ENCODE measurements at places on chromosomes 1 and 21.

DNA sequence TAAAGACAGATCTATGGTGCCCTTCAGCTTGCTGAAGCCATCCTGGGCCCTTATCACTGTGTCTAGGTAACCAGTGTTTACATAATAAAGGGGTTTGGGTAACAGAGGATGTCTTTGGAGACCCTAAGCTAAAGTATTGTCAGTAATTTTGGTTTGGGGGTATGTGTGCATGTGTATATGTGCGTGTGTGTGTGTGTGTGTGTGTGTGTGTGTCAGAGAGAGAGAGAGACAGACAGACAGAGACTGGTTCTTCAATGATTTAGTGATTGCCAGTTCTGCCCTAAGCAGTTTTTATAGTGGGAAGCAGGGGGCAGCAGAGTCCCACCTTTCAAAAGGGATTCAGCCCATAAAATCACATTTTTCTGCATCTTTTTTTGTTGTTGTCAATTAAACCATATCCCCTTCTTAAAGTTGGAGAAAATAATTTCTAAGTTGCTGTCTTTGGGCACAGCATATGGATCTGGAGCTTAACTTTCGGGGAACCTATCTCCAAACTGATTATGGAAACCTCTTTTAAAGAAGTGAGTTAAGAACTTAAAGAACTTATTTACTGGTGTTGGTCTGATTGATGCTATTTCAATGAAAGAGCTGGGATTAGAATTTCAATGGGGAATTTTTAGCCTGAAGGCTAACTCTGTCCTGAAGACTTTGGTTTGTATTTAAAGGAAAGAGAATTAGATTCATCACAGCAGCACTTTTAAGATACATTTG is 51.1 kb downstream of the ZNF326 start:
- DNase-seq, result no peak

DNA sequence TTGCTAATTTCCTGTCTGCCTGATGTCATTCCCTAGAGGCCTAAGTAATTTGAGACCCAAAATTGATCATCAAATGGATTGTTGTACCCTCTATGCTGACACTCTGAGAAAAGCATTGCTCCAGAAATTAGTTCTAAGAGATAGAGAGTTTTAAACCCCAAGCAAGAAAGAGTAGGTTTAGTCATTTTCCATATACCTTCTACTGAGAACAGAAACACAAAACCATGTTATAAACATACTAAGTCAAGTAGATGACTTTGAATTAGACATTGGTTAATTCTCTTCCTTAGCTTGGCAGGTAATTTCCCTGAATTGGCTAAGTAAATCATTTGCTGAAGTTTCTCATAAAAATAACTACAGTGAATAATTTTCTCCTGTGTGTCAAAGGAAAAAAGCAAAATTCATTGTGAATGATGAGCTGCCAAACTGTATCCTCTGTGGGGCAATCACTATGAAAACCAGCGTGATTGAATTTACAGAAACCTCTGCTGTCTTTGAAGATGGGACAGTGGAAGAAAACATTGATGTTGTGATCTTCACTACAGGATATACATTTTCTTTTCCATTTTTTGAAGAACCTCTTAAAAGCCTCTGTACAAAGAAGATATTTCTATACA is 20.1 kb downstream of the FMO4 start:
- peak; percentile 36 for DNase-seq

GRCh38 chr1:98896711-98897445 is 107.8 kb downstream of the PLPPR5 start:
- DNase-seq, result no peak

DNA sequence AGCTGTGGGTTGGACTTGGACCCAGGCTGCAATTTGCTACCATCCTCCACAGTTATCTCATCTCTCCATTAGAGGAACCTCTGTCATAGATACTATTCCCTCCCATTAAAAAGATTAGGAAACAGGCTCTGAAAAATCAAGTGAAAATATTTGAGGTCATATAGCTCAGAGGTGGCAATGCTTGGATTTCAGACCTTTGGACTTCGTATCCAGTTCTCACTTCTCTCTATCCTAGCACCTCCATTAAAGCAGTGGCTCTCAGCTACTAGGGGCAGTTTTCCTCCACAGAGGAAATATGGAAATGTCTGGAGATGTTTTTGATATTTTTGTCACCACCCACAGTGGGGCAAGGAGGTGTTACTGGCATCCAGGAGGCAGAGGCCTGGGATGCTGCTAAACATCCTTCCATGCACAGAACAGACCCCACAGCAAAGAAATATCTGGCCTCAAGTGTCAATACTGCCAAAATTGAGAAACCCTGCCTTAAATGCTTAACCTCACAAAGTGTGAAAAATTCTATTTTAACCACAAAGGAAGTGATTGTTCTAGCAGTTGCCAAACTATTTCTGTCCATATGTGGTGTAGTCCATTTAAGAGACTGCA is 54.1 kb downstream of the C8A start:
- DNase-seq, result no peak

GRCh38 chr1:29676496-29676895 is 440.2 kb downstream of the PTPRU start:
- DNase-seq, result no peak

DNA sequence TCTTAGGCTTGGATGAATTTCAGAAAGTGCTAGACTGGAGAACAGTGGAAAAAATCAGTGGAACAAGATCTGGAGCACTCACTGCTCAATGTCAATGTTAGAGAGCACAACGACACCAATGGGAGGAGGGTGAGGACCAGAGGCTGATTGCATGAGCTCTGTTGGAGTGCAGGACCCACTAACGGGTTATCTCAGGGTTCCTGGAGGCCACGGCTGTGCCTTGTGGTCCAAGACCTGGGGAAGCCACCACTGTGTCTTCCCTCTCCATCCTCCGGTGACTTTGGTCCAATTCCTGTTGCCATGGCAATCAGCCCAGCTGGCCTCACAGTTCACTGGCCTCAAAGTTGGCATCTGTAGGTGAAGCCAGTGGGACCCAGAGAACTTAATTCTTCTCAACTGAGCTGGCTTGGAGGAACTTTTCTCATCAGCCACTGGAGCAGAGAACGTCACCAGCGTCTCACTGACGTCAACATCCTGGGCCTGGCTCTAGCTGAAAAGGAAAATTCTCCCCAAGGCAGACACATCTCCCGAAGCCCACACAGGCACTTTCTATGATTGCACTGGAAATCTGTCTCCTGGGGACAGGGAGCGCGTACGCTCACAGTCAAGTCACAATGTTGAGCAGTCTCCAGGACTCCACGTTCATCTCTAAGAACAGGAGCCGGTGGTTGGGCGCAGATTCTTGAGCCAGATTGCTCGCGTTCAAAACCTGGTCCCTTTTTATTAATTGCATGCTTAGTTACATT is 21.9 kb upstream of the GPR157 start:
- peak; percentile 84 for DNase-seq

GRCh38 chr1:83839566-83840173 is 159.3 kb downstream of the TTLL7 start:
- no peak for DNase-seq

GRCh38 chr1:68049941-68050878 is at the start of gene DIRAS3:
Gene DIRAS3 (minus strand): TSS chr1:68050627. CDS start chr1:68047297, 3,330 bp downstream.
- peak; percentile 14 for DNase-seq

DNA sequence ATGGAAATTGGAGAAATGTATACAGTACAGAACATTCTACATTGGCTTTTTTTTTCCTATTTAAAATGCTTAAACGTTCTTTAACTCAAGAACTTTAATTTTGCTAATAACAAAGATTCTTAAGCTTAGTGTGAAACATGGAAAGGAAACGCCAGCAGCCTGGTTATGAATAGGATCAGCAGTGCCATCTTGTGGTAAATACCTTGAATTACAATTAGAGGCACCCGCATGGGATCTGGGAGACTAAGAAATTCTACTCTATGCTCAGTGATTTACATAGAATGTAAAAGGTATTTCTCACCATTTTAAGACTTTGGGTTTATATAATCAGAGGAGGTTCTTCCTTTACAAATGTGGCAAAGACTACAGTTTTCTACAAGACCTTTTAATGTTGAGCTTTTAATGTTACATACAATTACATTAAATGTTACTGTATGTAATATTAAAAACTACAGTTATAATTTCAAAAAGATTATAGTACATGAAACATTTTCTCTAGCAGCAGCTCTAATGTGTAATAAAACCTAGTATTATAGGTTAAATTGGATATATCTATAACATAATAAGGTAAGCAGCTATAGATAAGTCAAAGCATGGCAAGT is 32.1 kb upstream of the APOBEC4 start:
- DNase-seq, result no peak

DNA sequence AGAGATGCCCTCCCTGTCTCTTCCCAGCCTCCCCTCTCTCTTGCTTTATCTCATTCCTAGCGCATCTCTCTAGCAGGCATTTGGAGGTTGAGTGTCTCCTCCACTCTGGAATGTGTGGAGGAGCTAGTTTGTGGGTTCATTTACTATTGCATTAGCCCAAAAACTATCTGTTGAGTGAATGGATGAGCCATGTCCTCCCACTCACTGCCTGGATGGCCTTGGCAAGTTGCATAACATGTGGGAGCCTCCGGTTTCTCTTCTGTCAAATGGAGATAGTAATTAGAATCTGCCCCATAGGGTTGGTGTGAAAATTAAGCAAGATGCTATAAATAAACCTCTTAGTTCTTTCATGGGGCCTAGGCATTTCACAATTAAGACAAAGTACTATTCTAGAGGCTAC is 181.8 kb downstream of the KAZN start:
- DNase-seq, result no peak

DNA sequence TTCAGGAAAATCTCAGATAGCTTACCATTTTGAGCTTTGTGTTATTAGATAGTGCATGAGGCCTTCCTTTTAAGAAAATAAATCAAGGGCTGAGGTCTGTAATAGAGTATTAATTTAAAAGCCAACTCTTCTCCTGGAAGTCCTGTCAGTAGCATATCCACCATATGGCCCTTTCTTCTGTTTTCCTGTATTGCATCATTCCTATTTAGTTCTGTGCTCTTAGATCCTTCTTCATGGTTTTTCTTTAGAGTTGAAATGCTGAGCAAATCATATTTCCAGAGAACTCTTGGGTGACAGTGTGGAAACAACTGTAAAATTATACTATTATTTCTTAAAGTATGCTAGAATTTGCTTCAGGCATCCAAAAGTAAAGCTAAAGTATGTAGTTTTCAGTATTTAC is 91.7 kb downstream of the TTC3 start:
- DNase-seq, result no peak

DNA sequence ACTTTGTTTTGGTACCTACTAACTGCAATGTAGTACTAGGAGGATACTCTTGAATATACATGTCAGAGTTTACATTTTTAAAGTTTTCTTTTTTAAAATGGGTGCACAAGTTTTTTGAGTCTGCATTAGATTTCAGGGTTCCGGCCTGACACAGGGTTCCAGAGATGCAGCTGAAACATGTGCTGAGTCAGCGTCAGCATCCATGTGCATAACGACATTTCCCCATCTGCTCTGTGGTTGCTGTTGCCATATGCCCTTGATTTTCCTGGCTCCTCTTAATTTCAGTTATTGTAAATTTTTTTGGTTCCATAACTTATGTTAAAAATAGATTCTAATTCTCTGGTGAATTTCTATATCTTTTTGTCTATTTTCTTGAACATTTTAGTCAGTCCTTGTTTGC is 12.3 kb upstream of the METTL13 start:
- DNase-seq, result no peak

GRCh38 chr1:109350655-109351054 is 43.8 kb upstream of the MYBPHL start:
- no peak for DNase-seq

DNA sequence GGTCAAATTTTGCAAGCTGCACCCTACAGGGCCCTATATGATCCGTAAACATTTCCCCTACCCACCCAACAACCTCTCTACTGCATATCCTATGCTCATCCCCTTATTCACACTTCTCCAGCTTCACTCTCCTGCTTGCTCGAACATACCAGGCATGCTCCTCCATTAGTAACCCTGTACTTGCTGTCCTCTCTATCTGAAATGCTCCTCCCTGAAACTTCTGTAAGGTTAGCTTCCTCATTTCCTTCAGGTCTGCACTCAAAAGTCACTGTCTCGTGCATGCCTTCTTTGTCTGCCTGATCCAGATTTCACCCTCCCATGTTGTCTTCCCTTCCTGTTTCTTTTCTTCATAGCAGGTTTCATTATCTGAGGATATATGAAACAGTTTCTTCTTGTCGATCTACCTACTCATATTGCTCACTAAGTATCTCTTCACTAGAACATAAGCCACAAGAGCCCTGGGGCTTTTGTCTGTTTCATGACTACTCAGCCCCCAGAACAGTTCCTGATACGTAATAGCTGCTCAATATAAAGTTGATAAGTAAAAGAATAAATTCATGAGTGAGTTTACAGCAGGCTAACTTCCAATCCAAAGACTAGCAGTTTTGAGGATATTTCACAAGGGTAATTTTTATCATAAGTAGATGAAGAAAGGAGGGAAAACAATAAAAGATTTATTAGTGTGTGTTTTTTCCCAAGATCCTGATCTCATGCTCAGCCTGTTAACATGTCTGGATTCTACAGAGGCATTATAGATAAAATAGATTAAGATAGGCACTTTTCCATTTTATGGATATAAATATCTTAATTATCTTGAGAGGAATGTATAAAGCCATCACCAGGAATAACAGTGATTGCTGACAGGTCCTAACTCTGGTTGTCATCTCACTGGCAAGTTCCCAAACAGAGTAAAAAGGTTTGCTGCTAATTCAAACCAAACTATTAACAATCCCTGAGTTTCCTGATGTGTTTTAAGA is 392.5 kb upstream of the ESRRG start:
- DNase-seq, result no peak

GRCh38 chr21:44898851-44899767 is 21.6 kb downstream of the ITGB2 start:
- DNase-seq, result no peak

DNA sequence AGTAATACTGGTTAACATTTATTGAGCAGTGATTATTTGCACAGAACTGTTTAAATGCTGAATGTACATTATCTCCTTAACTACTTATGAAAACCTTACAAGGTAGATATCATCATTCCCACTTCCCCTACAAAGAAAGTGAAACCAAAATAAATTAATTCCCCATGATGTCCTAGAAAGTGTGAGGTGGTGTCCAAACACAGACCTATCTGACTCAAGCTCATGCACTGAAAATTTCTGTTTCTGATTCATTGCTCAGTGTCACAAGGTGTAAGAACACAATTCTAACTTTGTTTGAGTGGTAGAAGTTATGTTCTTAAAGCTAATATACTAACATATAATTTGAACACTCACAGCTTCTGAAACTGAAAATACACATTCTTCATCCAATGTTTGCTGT is 178.7 kb downstream of the MRPL39 start:
- DNase-seq, result no peak

GRCh38 chr1:87327376-87328271 is 1.1 kb upstream of the LMO4 start:
- DNase-seq, result peak; percentile 37

- DNase-seq, result peak; percentile 20
These were observed 682.4 kb downstream of the LTN1 start for GRCh38 chr21:28310171-28310685.

- peak; percentile 31 for DNase-seq
These were observed 689 bp upstream of the GPR137B start for GRCh38 chr1:236141447-236142252.
